ENCODE measurements at places on chromosomes 4 and X.

DNA sequence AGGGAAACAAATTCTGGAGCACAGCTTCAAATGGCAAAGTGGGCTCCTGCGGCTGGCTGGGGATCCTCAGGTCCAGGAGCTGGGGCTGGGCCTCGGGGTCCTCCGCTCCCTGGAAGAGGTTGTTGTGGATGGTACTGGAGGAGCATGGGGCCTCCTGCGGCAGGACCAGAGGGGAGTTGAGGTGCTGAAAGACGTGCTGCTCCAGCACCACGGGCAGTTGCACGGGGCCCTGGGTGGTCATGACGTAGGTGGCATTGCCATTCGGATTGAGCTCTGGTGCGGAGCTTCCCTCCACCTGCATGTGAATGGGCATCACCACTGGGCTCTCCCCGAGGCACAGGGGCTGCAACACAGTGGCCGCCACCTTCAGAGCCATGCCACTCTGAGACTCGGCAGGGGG lies 59.7 kb downstream of the RAI2 start:
- no peak for DNase-seq

- no peak for DNase-seq
Observed at GRCh38 chr4:120007191-120007871, 59.3 kb downstream of the MAD2L1 start.

DNA sequence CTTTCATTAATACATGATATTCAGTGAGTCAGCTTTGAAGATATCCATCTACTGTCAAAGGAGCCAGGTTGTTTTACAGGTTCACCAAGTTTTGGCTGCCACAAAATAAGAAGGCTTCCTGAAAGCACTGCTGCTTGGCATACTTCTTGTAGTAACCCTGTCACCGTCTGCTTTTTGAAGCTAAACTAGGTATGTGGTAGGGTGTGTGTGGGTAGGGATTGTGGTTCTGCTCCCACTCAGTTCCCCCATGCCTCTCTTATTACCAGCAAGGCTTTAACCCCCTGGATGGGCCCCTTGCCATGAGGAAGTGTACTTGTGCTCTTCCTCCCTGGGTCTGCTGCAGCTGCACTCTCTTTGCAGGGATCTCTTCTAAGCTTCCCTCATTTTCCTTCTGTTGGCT lies 191.2 kb downstream of the BANK1 start:
- DNase-seq = no peak

GRCh38 chrX:105462186-105462585 lies 241.7 kb upstream of the TEX13A start:
- DNase-seq = no peak

DNA sequence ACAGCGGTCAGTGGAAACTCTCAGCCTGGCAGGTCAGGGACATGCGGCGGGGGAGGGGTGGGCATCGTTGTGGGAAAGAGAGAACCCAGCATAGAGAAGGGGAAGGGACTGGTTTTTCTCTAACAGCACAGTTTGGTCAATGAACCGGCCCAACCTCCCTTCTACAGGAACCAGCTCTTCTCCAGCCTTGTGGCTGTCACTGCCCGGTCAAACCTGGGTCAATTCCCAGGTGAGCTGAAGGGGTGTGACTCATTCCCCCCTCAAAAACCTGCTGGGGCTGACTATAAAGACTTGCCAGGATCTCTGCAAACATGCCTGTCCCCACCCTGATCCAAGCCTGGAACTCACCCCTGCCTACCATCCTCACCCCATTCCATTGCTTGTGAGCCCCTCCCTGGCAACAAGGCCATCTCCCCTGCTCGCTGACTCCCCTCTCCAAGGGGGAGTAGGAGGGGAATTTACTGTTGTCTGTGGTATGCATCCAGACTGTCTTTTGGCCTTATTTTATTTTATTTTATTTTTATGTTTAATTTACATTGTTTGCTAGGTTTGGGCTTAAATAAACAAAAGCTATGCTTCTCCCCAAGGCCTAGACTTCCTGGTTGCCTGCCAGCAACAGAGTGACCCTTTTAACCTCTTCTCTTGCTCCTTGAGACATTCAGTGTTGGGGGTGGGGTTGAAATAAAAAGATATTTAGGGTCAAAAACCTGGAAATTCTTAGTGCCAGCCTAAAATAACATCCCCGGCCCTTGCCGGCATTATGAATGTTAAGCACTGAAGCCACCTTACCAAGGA lies 49.6 kb downstream of the TSC22D3 start:
- no peak for DNase-seq

GRCh38 chr4:163243297-163243981 lies 76.7 kb upstream of the NAF1 start:
- DNase-seq = no peak

DNA sequence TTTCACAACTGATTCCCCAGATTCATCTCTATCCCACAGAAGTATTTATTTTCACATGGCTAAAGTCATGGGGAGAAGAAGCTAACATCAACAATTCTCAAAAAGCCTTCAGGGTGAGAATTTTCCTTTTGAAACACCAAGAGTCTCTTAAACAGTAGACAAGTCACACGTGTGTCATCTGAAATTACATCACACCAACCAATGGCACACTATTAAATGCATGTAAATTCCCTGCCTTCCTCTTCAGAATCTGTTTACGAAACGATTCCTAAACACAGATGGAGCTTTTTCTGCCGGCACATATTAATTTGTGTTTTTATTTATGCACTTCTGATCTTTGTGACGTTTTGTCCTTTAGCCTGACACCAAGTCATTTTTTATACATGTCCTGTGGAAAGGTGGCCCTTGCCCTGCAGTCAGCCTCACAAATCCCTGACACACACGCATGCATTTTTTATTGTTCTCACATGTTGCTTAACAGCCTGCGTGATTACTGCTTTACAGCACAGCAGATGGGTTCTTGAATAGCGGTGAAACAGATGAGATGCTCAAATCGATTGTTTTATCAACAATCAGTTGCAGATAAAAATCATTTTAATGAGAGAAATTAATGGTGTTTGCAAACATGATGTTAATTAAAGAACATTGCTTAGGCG lies 735.9 kb upstream of the TENM3 start:
- DNase-seq = no peak

- no peak for DNase-seq
Observed at GRCh38 chr4:88144048-88144447, 14.4 kb downstream of the ABCG2 start.

- no peak for DNase-seq
Observed at GRCh38 chr4:173517781-173518424, 12.1 kb downstream of the HAND2 start.

DNA sequence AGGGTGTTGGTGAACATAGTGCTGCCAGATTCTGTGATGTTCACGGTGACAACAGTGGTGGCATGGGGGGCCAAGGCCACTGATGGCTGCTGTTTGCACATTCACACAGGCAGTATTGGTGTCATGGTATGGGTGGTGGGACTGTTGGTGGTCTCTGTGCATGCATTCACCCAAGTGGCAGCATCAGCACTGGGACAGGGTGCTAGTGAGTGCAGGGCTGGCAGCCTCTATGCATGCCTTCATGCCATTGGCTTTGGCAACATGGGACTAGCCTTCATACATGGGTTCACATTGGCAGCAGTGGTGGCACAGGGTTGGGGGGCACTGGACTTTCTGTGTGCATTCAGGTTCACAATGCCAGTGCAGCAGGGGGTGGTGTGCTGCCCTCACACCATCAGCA lies 489.7 kb upstream of the FGF16 start:
- DNase-seq = no peak

DNA sequence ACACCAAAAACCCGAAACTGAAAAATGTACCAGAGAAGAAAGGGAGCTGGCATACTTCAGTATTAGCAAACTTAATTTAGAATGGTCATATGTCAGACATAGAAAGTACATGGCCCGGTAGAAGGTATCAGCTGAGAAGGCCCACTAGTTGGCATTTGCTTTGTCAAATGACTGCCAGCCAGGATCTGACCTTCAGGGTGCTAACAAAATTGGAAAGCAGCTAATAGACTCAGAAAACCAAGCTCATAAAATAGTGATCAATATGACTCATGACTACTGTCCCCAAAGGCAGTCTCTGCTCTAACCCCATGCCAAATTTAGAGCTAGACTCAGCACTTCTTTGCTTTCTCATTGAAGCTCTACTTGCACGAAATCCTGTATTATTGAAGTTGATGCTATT lies 342.7 kb downstream of the PDGFC start:
- DNase-seq = no peak

GRCh38 chr4:164856396-164856795 lies 20.6 kb upstream of the APELA start:
- DNase-seq = no peak

DNA sequence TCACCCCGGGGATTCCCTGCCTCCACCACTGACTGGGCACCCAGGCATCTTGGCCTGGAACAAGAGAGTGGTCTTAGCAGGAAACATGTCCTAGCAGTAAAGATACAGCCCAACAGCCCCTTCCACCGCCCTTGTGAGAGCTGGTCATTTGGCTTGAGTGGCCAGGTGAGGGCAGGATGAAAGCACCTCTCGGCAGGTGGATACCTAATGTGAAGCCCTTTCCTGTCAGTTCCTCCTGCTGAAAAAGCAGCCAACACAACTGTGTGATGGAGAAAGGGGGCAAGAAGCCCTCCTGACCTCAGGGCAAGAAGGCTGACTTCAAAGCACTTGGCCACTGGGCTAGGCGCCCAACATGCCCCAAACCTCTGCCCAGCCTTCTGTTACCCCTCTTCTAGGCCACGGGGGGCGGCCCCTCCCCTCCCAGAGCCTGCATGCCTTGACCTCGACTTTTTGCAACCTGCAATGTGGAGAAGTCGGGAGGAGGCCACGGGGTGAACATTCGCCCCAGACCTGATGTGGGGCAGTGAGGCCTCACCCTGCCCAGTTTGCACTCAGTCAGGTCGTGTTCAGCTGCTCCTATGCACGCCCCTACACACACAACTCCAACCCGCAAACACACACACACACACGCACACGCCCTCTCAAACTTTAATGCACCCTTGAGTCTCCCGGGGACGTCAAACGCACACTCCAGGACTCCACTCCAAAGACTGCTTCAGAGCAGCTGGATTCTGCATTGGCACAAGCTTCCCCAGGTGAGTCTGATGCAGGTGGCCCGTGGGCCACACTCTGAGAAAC lies 1.1 kb downstream of the LGI2 start:
- DNase-seq = no peak

- DNase-seq = no peak
Observed at GRCh38 chr4:186134257-186134656, 29.8 kb downstream of the FAM149A start.

GRCh38 chr4:81844717-81845116 lies 373.0 kb upstream of the RASGEF1B start:
- peak; percentile 82 for DNase-seq

DNA sequence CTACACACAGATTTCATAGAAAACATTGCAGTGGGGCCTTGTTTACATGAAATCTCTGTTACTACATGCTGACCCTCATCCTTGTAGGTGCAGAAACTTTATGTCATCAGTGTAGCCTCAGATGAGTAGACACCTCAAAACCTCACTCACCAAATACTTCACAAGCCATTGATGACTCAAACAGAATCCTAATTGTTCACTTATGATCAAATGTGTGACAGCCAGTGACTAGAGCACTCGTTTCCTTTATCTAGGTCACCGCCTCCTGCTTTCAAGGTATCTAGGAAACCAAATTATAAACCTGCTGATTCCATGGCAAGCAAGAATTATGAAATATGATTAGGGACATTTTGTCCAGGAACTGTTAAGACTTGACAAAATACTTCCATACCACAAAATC lies 255.8 kb upstream of the GPRIN3 start:
- DNase-seq = no peak

GRCh38 chrX:10603612-10604011 lies 16.8 kb downstream of the MID1 start:
- no peak for DNase-seq

DNA sequence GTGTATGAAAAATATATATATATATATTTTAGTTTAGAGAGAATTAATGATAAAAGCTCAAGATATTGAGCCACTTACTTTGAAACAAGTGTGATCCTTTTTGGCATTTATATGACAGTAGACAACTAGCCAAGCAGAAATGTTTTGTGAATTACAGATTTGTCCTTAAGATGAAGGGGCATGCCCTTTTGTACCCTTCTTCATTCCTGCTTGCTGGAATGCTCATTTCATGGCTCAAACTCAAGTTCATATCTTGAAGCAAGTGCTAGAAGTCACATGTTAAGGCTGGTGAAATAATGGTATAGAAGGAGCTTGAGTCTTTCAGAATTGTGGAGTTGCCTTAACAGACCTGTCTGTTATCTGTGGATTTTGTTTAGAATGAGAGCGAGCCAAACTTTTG lies 203.0 kb downstream of the BMPR1B start:
- DNase-seq = no peak

DNA sequence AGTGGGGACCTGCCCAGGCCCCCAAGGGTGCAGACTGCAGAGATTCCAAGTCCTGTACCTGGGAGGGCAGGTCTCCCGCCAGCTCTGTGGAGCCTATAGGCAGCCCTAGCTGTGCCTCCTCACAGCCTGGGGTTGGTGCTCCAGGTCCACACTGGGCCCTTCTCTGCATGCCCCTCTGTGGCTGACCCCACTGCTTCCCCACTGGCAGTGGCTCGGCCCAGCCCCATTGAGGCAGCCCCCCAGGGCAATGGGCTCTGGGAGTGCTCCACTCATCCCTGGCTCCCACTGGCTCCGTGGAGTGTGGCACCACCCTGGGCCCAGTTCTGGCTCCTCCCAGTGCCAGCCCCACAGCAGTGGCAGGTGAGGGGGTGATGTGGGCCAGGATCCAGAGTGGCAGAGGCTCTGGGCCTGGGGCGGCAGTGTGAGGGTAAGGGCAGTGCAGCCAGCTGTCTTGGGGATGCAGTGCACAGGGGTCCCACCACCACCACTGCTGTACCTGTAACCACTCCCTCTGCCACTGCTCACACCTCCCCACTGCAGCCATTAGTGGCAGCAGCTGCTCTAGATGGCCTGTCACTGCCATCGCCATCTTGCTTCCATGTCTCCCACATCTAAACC lies 312.2 kb downstream of the GPM6A start:
- no peak for DNase-seq

GRCh38 chrX:105882581-105883275 lies 60.4 kb downstream of the NRK start:
- DNase-seq = no peak

- DNase-seq = peak; percentile 42
Observed at GRCh38 chrX:153925739-153926551, at the start of gene ARHGAP4. Gene ARHGAP4, minus strand, starts transcription at chrX:153926264. Its CDS starts 62 bp downstream, at chrX:153926202.

GRCh38 chrX:104324461-104325212 lies 69.9 kb upstream of the ESX1 start:
- no peak for DNase-seq

- no peak for DNase-seq
Observed at GRCh38 chrX:8323356-8323755, 141.3 kb upstream of the VCX3B start.

- DNase-seq = no peak
Observed at GRCh38 chr4:102139932-102140331, 205.3 kb downstream of the SLC39A8 start.

- DNase-seq = no peak
Observed at GRCh38 chrX:103012945-103013344, 51.0 kb downstream of the BEX1 start.

GRCh38 chrX:42131856-42132255 lies 208.5 kb upstream of the CASK start:
- DNase-seq = no peak

GRCh38 chrX:22399437-22400192 lies 126.9 kb downstream of the CBLL2 start:
- no peak for DNase-seq

Data from CD4-positive, alpha-beta T cell treated with Interleukin-17A for 1 hour (primary cell).